ENCODE measurements at places on chromosomes 4 and X.

DNA sequence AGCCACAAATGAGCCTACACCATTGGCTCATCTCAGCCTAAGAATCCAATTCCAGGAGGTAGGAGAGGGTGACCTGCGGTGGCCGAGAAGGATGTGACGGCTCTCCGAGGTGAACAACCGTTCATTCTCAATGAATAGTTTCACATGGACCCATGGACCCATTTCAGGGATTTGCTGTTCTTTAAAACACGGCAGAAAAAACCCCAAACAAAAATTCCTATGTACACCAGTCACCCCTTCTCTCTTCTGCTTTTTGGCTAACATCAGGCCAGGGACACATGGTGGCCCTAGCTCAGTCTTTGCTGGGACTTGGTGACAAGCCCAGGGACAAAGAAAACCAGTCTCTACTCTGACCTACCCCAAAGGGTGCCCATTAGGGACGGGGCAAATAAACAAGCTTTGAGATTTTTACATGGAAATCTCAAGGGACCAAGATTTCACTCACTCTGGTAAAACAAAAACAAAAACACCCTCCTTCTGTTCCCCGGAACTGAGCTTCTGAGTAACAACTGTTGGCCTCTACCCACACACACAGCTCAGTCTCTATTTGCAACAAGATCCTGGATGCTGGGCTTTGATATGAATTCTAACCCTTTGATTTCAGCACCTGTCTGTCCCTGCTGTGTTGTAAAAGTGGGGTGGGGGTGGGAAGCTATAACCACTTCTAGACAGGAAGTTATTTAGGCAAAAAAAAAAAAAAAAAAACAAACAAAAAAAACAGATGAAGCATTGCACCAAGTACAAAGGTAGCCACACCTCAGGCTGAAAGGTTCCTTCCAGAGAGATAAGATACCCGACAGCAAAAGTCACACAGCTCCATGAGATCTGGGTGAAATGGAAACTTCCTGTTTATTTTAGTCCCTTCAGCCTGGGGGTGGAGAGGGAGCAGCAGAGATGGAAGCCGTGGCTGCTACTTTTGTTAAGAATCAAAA, 49.0 kb downstream of the DDX3X start:
- no peak for DNase-seq

DNA sequence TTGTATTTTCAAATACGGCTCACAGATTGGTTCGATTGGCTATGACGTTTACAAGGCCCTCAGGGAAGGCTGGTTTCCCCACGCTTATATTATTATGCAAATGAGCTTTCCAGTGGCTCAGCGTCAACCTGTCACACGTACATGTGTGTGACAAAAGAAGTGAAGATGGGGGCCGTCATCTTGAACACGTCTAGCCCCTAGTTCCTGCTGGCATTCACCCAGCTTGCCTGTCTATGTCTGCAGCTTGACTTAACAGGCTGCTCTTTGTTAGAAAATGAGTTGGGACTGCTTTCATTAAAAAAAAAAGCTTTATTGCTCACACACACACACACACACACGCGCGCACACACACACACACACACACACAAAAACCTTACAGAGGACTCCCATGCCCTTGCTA, 283.6 kb upstream of the CTSO start:
- no peak for DNase-seq

GRCh38 chrX:9539605-9540387, 74.9 kb downstream of the TBL1X start:
- DNase-seq = no peak

DNA sequence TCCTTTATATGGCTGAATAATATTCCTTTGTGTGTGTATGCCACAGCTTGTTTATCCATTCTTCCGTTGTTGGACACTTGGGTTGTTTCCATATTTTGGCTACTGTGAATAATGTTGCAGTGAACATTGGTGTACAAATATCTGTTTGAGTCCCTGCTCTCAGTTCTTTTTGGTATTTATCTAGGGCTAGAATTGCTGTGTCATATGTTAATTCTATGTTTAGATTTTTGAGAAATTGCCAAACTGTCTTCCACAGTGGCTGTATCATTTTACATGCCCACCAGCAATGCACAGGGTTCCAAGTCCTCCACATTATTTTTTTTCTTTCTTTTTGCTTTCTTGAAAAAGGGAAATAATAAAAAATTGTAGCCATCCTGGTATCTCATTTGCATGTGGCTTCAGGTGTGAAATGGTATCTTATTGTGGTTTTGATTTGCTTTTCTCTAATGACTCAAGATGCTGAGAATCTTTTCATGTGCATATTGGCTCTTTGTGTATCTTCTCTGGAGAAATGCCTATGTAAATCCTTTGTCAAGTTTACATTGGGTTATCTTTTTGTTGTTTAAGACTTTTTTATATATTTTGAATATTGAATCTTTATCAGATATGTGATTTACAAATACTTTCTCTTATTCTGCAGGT, 129.7 kb downstream of the RAPGEF2 start:
- DNase-seq = no peak

GRCh38 chr4:19478791-19479190, 772.9 kb upstream of the SLIT2 start:
- DNase-seq = no peak

GRCh38 chr4:107922486-107923473, 8.6 kb upstream of the CYP2U1 start:
- no peak for DNase-seq

DNA sequence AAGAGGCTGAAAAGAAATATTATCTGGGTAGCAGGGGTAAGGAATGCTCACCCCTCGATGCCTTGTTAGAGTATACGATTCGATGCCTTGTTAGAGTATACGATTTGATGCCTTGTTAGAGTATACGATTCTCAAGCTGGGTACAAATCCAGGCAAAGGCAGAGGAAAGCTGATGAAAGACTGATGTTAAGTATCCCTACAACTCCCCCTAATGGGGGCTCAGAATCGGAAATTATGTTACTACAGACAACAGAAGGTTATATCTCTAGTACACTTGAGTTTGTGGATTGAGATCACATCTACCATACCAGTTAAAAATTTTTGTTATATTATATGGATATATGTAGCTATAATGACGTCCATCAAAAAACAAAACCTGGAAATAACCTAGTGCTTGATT, 4.8 kb downstream of the LRRC66 start:
- DNase-seq = no peak

DNA sequence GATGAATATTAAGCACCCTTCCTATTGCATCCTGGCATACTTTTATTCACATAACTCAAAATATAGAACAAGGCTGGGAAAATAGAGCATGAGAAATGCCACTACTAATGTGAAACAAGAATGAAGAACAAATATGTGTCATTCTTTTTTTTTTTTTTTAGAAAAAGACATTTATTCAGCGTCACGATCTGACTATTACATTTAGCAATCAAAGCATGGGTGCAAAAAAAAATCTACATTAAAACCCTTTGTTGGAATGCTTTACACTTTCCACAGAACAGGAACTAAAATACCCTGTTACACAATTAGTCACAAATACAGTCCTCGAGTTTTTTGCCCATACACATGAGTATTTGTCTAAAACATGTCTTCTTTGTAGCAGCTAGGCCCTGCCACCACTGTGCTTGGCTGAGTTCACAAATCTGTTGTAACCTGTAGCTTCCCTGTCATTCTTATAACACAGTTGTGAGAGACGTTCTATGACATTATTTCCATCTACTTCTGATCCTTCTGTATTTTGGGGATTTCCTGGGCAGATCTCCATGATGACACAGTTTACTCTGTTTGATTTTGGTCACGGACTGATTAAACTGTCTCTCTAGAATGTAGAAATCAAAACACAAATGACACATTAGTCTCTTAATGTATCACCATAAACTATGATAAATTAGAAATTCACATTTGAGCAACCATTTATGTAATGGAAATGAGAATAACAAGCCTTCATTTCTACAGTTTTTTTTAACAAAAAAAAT, 9.4 kb upstream of the TET2 start:
- DNase-seq = no peak

DNA sequence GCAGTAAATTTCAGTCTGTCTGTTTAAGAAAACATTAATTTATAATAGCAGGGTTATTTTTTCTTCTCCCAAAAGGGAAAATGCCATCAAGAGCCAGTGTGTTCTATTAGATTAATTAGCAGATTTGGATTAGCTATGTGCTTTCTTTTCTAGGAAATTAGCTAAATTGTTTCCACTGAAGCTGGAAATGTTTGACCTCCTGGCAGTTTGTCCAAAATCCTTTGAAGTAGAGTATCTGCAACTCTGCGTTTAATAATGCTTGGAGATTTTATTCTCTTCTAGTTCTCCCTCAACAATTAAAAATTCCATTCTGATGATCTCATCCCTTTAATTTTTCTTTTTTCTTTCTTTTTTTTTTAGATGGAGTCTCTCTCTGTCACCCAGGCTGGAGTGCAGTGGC, 27.1 kb upstream of the HOPX start:
- no peak for DNase-seq

DNA sequence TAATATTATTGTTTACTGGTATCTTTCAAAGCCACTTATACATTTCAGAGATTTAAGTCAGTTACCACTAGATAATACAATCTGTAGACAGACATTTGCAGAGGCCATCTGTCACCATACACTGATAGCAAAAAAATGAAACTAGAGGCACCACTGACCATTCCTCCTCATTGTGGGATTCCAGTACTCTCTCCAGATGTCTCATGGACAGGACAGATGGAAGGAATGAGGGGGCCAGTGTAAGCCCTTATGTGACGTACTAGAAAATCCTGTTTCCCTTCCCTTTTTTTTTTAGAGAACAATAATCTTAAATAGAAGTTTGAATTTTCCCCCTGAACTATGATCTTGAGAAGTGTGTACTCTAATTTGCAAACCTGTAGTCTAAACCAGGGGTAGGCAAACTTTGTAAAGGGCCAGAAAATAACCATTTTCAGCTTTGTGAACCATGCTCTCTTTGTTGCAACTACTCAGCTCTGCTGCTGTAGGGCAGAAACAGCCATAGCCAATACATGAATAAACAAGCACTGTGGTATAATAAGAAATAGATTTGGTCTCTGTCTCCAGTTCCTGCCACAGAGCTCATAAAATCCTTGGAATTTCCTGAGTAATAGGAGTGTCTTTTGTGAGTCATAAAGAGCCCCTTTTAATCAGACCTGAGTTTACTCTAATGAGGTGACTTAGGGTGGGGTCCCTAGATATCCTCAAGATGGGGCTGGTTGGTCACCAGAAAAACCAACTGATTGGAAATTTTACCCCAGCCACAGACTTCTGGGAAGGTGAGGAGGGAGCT, 90.4 kb downstream of the MOSPD2 start:
- DNase-seq = no peak

- DNase-seq = no peak
These were observed 8.7 kb upstream of the TBC1D9 start for GRCh38 chr4:140764785-140765392.

- no peak for DNase-seq
These were observed 21.1 kb downstream of the FHIP1A start for GRCh38 chr4:151429957-151430570.

GRCh38 chr4:53711926-53712325, 120.6 kb upstream of the LNX1 start:
- DNase-seq = no peak

DNA sequence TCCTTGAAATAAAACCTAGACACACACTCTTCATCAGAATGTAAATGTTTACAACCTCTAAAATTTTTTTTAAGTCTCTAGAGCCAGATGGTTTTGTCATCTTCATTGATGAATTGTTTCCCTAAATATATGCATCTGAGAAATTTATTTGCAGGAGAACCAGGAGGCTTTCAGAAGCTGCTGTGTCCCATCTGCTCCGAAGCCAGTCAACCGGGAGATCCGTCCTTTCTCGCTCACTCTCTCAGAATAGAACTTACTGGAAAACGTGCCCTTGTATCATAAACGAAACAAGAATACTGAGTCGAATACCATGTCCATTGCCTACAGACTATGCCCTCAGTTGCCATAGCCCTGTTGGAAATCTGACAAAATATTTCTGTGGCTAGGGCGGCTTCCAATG, 103.5 kb downstream of the SLC34A2 start:
- no peak for DNase-seq

- no peak for DNase-seq
These were observed 9.3 kb upstream of the DCK start for GRCh38 chr4:70984106-70984505.

DNA sequence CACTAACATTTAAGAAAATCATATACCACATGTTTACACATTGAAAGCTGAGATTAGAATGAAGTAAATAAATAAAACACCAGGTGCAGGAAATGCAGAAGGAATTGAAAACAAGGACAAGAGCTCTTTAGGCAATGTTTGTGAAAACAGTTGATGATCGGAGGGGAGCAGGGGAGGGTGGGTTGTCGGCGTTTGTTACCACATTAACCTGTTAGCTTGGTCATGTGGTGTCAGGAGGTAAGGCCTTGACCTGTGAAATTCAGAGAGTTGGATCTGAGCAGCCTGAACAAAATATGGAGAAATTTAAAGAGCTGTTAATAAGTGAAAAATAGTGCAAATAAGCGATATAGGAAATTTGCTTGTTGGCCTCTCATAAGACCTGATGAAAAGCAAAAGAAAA, 759.9 kb downstream of the PDHA2 start:
- DNase-seq = no peak

GRCh38 chrX:151711787-151712186, 4.0 kb upstream of the FATE1 start:
- DNase-seq = no peak

DNA sequence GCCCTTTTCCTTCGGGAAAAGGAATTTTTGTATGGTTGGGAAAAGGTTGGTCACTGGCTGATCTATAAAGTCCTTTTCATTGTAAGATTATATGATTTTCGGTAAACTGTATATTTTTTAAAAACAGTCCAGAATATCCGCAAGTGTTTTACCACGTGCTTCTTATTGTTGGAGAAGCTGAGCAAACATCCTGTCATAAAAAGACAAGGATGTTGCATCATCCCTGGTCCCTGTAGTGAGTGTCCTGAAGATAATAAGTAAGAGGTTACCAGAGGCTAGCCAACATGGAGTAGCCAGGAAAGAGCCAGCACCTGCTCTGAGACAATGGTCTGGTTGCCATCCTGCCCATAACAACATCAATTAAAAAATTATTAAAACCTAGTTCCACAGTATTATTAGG, 5.1 kb downstream of the CXCL9 start:
- no peak for DNase-seq

DNA sequence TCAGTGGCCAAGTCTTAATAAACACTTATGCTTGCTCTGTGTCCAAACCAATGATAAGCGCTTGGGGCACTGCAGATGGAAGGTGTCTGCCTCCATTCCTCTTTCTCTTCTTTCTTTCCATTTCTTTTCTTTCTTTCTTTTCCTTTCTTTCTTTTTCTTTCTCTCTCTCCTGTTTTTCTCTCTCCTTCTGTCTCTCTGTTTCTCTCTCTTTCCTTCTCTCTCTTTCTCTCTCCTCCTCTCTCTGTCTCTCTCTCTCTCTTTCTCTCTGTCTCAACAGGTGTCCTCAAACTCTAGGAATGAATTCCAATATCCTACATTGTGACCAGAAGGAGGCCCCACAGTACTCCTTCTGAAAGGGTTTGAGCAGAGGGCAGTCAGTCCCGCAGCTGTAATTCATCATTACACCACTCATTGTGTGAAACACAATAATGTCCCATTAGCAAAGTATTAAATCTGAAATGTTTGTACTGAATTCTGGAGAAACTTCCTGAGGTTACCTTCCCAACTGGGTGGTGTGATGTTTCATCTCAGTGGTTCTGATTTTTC, 66.5 kb upstream of the PAGE1 start:
- no peak for DNase-seq

- no peak for DNase-seq
These were observed 27.7 kb downstream of the PAK3 start for GRCh38 chrX:111123606-111124179.

GRCh38 chr4:8516996-8517550, 63.1 kb upstream of the GPR78 start:
- no peak for DNase-seq

Measured in activated T-helper 1 cell treated with anti-CD3 and anti-CD28 coated beads, Interleukin-2, amount 50 U/mL, for 16 hours (primary cell).